Fibroblast of the aortic adventitia (primary cell): ENCODE measurements at places on chromosomes 11 and 22.

DNA sequence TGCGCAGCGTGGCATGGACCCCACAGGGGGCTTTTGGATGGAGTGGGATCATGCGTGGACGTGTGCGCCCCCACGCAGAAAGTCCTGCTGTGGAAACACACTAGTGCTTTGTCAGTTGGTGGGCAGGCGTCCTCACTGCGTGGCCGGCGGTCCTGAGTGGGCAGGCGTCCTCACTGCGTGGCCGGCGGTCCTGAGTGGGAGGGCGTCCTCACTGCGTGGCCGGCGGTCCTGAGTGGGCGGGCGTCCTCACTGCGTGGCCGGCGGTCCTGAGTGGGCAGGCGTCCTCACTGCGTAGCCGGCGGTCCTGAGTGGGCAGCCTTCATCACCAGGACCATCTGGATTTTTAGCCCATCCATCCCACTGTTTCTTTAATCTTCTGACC is 205.9 kb downstream of the TBC1D22A start:
- DNase-seq: no peak

- DNase-seq: peak; percentile 21
These were observed 22.9 kb downstream of the TRIM22 start for GRCh38 chr11:5712507-5712906.

DNA sequence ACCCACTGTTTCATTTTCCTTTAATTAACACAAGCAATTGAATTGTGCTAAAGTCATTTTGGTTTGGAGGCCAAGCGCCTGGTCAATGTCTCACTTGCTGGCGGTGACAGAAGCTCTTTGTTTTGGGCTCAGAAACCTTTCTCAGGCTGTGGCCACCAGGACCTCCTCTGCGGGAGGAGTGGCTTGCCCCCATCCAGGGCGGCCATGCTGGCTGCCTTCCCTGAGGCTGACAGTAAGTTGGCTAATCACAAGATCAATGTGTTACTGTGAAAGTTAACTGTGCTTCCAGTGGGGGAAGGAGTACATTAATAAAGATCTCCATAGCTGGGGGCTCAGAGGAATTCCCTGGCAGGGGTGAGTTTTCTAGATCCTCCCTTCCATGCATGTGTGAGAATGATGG is 1074.5 kb downstream of the NTM start:
- DNase-seq: no peak

- DNase-seq: no peak
These were observed 5.4 kb upstream of the C11orf87 start for GRCh38 chr11:109416601-109417000.

DNA sequence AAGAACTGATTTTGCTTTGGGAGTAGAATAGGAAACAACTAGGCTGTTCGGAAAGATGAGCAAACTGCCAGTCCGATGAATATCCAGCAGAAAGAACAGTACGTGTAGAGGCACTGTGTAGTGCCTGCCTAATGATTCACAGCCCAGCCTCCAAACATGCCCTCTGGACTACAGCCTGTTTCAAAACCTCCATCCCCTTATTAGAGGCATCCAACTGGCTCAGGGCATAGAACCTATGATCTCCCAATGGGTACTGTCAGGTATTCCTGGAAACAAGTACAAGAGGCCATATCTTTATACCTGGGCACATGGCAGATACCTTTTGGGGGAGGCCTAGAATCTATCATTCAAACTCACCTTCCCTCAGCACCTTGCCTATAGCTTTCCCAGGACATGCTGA is 4.9 kb downstream of the RRP8 start:
- no peak for DNase-seq

DNA sequence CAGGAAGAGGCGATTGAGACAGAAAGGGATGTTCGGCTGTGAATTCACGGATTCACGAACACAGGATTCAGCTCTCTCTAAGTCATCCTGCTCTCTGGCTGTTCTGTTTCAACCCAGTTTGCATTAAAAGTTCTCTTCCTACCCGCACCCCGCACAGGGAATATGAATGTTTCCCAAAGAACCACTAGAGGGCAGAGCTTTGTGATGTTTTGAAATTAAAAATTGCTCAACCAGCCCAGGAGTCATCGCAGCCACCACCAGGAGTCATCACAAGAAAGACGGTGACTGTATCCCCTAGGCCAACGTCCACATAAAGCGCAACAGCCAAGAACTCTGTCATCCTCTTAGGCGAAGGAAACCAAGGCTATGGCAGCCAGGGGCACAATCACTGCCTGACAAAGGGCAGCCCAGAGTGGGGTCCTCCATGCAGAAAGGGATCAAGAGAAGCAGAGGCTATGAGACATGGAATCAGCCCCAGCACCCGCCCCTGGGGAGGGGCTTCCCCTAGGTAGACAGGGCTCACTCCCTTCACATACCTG is 122.4 kb downstream of the WT1 start:
- DNase-seq: peak; percentile 86

GRCh38 chr11:77174559-77174958 is 46.5 kb downstream of the MYO7A start:
- no peak for DNase-seq

- DNase-seq: no peak
These were observed 7.1 kb upstream of the BACE1-AS start for GRCh38 chr11:117284053-117284452.

DNA sequence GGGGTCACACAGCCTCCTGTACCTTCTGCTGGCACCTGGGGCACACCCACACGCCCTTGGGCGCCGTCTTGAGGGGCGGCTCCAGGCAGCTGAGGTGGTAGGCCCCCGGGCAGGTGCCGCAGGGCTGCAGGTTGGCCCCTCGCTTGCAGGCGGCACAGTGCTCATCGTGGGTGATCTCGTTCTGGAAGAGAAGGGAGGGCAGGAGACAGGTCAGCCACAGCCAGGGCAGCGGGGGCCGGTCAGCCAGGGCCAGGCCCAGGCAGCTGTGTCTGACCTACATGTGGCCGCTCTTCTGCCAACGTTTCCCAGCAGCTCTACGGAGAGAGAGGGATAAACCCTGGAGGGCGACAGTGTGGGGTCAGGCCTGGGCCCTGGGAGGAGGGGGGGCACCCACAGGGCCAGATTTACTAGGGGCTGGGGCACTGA is 121.9 kb downstream of the PHF21B start:
- no peak for DNase-seq

- DNase-seq: no peak
These were observed at the start of gene NXPE2 for GRCh38 chr11:114678125-114679036. NXPE2 (plus strand) TSS chr11:114678527; CDS start chr11:114678576, 49 bp downstream.

DNA sequence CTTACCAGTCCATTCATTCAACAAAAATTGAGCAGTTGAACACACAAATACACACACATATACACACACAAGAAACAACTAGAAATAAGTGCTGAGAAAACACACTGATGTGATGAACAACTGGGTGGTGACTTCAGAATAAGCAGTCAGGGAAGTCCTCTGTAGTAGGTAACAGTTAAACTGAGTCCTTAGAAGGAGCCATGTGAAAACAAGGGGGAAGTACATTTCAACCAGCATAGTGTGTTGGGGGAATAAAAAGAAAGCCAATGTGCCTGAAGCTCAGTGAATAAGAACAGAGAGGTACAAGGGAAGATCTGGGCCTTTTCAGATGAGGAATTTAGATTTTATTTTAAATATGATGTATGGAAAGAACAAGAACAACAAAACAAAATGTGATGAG is 6.8 kb upstream of the TMEM123 start:
- DNase-seq: no peak

DNA sequence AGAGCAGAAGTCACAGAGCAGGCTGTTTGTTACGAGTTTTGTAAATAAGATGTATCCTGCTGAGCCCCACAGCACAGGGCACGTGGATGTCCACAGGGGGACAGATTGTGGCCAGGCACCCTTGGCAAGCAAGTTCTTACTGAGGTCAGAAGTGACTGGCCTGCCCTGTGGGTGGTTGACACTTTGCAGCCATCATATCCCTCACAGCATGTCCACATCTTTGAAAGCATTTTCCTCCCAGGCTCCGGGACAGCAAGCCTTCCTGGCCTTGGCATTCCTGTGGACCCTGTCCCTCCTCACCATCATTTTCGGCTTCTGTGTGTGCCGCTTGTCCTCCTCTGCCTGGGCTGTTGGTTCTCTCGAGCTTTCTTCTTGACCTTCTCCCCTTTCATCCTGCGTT is 189.5 kb downstream of the TBC1D22A start:
- DNase-seq: no peak

DNA sequence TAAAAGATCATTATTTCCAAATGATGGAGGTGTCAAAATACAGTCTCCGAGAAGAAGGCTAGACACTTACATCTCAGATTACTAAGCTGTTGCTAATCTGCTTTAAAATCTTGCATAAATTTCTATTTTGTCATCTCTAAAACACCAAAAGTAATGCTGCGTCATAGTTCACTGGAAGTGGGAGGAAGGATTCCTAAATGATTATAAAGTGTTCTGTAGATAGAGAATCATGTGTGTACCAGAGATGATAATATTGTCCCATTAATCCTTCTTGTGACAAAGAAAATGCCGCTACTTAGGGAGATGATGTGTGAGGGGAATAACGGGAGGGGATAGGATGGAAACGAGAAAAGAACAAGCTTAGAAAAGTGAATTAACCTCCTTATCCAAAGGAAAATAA is 268.6 kb downstream of the JRKL start:
- no peak for DNase-seq

DNA sequence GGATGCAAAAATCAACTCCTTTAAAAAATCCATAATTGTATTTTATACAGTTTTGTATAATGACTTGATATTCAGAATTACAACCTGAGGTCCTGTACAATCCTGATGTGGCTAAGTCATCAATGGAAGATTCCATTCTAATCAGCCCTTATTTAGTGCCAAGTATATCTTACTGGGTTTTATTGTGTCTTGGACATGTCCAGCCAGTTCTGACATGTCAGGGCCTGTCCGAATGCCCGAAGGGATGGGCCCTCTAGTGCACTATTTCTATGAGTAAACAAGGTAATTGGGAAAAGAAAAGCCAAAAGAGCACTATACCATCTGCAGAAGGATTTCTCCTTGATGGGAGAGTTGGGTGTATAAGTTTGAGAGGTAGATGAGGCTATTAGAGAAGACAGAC is 412.9 kb downstream of the METTL15 start:
- DNase-seq: peak; percentile 35

DNA sequence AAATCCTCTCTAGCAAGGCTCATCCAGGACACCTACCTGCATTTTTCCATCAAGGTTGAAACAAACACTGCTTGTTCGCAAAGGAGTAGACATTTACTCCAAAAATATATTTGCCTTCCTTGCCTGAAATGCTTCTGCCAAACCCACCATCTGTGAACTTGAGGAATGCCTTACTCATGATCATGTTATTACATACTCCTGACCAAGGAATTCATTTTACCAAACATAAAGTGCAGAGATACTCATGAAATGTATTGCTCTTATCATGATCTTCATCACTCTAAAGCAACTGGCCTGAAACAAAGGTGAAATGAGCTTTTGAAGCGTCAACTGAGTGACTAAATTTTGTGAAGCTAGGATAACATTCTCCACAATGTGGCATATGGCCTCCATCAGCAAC is 243.1 kb upstream of the CCDC179 start:
- DNase-seq: no peak

- DNase-seq: no peak
These were observed 30.1 kb upstream of the NOX4 start for GRCh38 chr11:89521294-89521693.

GRCh38 chr11:30481330-30481729 is 104.8 kb downstream of the MPPED2 start:
- no peak for DNase-seq

DNA sequence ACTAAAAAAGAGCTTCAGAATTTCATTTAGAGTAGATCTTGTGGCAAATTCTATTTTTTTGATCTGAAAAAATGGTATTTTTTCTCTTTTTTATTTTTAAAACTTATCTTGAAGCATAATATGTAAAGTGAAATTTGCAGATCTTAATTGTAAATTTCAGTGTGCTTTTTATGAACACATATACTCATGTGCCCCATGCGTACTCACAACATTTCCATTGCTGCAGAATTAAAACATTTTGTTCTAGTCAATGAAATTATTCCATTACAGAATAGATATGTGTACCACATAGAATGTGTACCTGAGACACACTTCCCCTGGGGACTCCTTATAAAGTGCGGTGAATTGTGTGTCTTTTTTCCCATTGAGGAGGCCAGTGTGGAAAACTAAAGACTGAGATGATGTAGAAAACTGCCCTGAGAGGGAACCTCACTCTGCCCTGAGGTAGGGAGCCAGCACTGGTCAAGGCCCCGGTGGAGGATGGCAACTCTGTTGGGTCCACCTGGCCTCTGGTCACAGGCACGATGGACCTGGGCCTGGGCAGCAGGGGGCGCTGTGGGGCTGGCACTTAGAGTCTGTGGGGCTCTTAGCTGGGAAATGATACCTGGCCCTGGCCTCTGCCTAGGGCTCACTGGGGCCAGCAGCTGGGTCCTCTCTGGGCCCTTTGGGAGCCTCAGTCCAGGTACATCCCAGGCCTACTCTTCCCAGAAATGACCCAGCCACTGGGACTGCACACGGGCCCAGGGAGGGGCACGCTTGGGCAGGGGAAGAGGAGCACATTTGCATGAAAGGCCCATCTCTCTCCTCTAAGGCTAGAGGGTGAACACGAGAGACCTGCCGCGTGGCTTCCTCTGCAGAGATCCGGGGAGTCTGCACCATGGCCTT is 77.9 kb upstream of the TOP3B start:
- peak; percentile 44 for DNase-seq

DNA sequence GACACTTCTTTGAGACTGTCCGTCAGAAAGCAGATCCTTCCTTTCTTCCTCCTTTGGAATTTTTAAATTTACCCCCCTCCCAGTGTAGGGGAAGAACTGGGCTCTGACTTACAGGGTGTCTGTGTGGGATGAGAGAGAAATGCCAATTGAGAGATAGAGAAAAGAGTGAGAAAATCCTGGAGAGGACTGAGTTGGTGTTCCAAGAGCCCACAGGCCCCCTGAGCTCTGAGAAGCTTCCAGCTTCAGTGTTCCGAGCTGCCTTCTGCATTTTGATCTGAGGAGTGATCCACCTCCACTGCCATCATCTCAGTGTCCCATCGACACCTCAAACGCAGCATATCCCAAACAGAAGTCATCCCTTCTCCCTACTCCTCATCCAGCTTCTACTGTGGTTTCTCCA is 70.7 kb upstream of the GRK3 start:
- no peak for DNase-seq

GRCh38 chr11:120964857-120965256 is 59.0 kb upstream of the TBCEL start:
- DNase-seq: peak; percentile 32

DNA sequence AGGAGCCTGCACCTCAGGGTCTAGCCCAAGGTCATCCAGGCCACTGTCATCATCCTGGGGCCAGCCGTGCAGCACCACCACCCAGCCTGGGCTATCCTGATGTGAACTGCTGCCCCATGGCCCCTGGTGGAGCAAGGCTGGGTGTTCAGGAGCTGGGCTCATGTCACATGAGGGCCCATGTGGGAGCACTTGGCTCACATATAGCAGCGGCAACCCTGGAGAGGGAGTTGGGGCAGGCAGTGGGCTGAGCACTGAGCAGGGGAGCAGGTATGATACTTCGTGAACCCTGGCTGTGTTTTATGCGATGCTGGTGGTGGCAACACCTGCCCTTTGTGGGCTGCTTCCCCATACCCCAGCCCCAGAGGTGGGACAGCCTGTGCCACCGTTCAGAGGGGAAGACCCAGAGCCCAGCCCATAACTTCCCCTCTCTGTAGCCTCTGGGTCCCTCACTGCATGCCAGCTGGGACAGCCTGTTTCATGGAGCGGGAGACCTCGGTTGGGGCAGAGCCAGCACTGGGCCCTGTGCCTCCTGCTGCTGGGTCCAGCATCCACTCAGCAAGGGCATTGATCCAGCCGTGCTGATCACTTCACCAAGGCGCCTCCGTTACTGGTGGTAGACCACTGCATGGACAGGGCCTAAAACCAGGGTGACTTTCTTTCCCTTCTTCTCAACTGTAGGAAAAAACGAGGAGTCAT is 62.5 kb upstream of the SUSD2 start:
- DNase-seq: no peak
